ENCODE measurements at places on chromosomes 11 and 22.

DNA sequence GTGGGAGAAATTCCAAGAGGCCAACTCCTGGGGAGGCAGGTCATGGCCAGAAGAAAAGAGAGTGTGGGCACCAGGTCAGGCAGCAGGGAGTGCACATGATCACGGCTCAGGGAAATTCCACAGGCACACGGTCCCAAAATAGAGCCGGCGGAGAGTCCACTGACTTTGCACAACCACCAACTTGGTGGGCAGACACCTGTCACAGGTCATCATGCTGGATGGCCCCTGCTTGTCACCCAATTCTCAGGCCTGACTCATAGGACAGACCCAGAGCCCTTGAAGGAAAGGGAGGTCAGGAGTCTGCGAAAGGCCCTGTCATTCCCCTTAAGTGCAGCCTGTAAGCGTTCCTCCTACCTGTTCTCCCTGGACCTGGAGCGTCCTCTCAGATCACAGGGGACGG, 15.8 kb downstream of the APOL2 start:
- DNase-seq = no peak

GRCh38 chr22:22396741-22397291, 111.7 kb downstream of the ZNF280B start:
- no peak for DNase-seq

GRCh38 chr11:101470419-101470818, 113.4 kb downstream of the TRPC6 start:
- no peak for DNase-seq

GRCh38 chr22:44892243-44892642, 117.6 kb downstream of the PHF21B start:
- DNase-seq = no peak

DNA sequence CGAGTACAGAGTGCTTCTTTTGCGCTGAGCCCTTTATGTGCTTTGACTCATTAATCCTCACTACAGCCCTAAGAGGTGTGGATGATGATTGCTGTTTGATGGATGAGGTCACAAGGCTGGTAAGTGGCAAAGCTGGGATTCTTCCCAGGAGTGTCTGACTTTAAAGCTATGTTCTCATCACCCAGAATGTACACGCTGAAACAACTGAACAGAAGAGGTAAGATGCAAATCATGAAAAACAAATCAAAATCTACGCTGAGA, 37.7 kb upstream of the CREB3L1 start:
- no peak for DNase-seq

DNA sequence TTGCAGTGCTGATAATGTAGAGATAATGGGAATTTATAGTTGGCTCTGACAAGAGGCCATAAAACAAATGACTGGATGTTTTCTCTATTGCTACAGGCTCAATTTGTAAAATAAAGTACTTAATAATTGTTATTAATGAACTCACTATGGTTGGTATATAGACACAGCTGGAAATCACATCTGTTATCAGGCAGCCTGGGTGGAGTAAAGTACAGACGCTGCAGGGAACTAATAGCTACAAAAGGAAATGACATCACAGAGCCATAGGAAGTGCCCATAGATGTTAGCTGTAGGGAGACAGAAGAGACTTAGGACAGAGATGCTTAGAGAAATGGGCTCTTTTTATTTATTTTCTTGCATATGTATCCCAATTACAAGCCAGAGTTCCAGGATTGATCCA, 81.0 kb upstream of the SNX19 start:
- DNase-seq = no peak

DNA sequence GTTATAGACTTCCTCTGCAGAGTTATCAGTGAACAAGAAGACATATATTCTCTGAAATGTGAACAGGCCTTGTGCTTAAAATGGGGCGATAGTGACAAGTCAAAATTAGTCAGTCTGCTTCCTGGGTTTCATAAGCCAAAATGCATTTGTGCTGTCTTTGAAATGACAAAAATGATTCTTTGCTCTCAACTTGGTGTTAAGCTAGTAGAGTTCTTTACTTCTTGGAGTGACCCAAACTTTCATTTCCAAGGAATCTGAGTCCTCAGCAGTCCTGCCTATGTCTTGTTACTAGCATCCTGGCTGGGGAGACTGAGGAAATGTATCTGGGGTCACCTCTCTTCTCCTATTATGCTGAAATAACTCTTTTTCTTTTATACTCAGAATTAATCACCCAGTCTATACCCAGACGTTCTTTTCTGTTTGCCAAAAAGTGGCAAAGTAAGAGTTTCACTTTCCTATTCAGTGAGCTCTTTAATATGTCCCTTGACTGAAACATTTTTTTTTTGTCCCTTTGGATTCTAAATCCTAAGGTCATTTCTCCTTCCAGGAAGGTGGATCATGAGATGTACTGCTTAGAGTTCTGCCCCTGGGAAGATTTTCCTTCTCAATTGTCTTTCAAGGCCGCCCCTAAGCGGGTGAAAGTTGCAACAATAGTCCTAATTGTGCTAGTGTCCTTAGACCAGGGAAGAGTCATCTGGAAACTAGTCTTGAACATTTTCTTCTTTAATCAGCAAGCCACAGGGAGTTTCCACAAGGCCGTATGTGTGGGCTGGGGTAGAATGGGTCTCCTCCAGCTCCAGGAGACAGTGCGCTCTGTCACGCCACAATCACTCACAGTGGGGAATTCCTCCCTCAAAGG, 53.0 kb upstream of the RDX start:
- DNase-seq = peak; percentile 30

GRCh38 chr22:36471341-36471821, 10.1 kb downstream of the TXN2 start:
- no peak for DNase-seq

- no peak for DNase-seq
Measured at GRCh38 chr11:17573526-17573925, 26.5 kb downstream of the OTOG start.

GRCh38 chr11:91664521-91664920, 560.1 kb upstream of the FAT3 start:
- no peak for DNase-seq

DNA sequence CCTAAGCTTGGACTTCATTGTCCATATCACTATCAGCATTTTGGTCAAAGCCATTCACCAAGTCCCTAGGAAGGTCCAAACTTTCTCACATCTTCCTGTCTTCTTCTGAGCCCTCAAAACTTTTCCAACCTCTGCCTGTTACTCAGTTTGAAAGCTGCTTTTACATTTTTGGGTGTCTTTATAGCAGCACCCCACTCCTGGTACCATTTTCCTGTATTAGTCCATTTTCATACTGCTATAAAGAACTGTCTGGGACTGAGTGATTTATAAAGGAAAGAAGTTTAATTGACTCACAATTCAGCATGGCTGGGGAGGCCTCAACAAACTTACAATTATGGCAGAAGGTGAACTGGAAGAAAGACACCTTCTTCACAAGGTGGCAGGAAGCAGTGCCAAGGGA, 717.0 kb upstream of the CCDC90B start:
- DNase-seq = no peak

GRCh38 chr11:93740031-93740729, 1.1 kb downstream of the TAF1D start:
- DNase-seq = no peak

GRCh38 chr11:18485913-18486528, 30.4 kb downstream of the LDHAL6A start:
- no peak for DNase-seq

DNA sequence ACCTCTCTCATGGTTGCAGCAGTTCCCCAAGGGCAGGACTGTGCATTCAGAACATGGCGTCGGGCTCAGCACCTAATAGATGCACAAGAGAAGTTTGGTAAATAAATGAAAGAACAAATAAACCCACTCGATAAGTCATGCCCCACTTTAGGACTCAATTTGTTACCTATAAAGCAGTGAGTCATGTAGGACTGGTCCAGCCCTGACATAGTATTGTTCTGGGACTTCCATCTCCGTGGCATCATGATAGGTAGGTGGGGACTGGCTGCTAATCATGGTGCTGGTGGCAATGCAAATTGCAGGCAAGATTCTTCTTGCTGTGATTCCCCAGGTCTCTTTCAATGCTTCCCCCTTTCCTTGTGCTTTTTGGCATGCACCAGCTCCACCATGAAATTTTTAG, 118.2 kb upstream of the CSNK2A3 start:
- DNase-seq = no peak

DNA sequence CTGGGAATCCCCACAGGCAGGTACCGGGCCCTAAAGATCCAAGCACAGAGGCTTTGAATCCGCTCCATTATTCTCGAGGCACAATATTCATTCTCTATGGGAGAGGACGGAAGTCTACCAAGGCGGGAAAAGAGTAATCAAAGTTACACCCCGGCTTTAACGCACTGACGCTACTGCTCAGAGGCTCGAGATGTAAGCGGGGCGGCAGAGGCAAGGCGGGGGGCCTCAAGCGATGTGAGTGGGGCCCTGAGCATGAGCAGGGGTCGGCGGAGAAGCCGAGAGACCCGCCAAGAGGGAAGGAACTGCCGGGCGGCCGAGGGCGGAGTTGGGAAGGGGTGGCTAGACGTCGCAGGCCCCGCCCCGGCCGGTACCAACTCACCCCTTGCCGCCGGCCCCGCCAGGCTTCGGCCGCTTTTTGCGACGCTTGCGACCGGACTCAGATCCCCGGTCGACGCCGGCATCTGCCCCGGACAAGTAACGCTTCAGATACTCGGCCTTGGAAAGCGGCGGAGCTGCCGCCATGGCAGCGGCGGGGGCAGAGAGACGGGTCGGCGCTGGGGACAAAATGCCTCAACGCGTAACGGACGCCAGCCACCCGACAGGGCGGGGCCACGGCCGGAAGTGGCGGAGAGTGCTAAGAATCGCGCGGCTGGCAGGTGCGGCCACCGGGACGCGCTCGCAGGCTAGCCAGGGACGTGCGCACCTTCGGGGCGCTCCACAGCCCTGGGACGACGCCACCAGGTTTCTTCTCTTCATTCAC, at the start of gene BUD13:
TSS of gene BUD13 (minus strand) at position 545 of the 760 bp plus-strand sequence. CDS start at position 522, 23 bp downstream.
- peak; percentile 90 for DNase-seq

- no peak for DNase-seq
Measured at GRCh38 chr11:70528046-70528793, 129.9 kb downstream of the CTTN start.

DNA sequence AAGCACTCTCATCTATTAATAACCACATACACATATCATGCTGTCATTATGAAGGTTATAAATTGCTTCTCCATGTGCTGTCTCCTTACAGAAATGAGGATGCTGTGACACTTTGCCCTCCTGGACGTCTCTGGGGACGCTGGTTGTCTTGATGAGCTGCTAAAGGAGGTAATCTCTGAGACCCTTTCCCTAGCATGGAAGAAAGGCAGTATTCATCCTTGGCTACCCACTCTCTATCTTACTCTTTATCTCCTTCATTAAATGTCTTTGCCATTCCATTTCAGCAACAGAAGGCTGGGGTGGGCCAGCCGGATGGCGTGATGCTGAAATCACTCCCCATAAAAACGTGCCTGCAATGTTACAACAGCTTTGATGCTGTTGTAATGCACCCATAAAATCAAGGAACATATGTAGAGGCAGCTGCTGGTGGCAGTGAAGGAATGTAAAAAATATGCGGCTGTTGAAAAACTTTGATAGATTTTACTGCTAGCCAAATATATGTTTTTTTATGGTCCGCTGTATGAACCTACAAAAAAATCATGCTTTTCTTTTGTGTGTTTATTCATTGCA, 715.1 kb upstream of the API5 start:
- no peak for DNase-seq

- DNase-seq = no peak
Measured at GRCh38 chr22:49271369-49271727, 556.3 kb downstream of the BRD1 start.

- DNase-seq = no peak
Measured at GRCh38 chr11:35531246-35531645, 5.8 kb upstream of the PAMR1 start.

- no peak for DNase-seq
Measured at GRCh38 chr22:44453441-44454112, 44.5 kb downstream of the RTL6 start.

- peak; percentile 34 for DNase-seq
Measured at GRCh38 chr11:7600205-7600775, 73.0 kb downstream of the CYB5R2 start.

DNA sequence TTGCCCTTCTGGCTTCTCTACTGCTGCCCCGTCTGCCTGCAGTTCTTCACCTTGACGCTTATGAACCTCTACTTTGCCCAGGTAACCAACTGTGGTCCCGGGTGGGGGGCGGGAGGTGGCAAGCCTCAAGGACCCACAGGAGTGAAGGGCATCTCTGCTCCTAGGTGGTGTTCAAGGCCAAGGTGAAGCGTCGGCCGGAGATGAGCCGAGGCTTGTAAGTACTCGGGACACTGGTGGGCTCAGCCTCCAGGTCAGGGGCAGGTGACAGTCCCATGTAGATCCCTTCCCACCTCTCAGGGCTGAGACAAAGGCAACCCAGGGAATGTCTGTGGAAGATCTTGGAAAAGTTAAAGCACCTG, 1.1 kb downstream of the GPR137 start:
- no peak for DNase-seq

- DNase-seq = no peak
Measured at GRCh38 chr11:130677486-130678153, 229.2 kb downstream of the ADAMTS15 start.

DNA sequence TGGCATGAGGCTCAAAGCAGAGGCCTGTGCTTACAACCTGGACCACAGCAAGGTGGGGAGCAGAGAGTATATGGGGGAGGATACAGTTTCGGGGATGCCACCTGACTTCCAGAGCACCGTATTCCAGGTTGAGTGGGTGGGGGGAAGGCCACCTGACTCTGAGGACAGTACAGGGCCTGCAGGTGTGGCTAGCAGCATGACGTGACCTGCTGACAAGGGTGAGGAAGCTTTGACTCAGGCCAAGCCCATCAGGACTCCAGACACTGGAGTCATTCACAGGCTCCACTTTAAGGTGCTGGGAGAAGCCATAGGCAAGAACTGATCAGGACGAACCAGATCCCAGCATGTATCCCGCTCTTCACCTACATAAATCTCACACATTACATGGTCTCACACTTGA, 34.6 kb upstream of the CRTAM start:
- no peak for DNase-seq

GRCh38 chr11:636511-637332, at the start of gene DRD4:
DRD4 (plus strand) TSS chr11:637269; CDS start chr11:637305, 36 bp downstream.
- DNase-seq = no peak

GRCh38 chr22:27247701-27248434, 553.7 kb downstream of the MN1 start:
- no peak for DNase-seq

DNA sequence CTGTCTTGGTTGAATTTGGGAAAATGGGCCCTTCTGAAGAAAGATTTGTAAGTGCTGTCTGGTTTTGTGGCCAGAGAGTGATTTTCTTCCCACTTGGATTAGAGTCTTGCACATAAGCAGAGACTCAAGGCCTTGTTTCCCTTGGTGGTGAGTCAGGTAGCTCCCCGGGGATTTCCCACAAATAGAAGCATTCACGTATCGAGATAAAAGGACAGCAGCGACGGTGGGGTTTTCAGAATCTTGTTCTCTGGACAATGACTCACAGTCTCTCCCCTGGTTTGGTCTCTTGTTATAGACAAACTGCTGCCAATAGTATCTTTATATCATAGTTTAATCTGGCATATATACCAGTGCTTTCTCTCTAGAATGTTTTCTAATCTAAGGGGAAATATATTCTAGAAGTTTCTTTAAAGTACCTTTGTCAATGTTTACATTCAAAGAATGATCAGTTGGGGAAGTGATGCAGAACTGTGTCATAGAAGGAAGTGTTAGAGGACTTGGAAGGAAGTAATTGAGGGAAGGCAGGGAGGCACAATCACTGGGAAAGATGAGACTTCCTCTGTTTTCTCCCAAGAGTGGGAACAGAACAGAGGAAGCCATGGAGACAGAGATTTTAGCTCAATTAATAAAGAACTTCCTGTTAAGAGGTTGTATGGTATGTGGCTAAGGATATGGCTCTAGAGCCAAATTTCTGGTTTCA, 18.1 kb downstream of the POLA2 start:
- DNase-seq = peak; percentile 51

- no peak for DNase-seq
Measured at GRCh38 chr11:31932879-31933278, 121.8 kb upstream of the PAX6 start.
